ENCODE measurements at places on chromosomes 6 and 20. TPM values are rescaled to one million over a fixed set of nuclear protein-coding genes. Genes with fewer than 3 reads are reported as not detected.

DNA sequence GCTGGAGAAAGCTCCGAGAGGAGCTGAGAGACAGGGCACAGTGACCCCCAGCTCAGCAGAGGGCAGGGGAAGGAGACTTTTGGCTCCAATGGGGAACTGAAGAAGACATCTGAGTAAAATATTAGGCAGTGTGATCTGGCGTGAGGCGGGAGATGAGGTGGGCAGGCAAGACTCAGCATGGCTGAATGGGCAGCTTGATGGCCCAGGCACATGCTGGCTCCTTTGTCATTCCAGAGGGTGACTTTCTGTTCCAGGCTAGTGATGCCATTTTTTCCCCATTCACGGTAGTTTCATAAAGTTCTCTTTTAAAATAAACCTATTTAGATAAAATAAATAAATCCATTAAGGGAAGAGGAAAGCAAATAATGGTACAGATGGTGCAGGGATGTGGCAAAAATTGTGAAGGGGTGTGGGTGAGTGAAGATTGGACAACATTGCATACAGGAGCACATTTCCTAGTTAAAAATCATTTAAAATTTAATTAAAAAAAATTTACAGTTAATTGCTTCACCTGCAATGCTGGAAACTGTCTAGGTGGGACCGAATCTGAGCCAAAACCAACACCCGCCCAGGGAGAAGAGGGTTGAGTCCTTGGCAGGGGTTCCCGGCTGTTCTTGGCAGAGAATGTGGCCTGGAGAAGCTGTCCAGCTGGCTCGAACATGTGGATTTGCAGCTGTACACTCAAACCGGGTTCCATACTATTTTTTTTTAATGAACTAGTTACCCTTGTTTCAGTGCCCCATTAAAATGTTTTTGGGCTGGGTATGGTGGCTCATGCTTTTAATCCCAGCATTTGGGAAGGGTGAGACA lies 41.7 kb upstream of the PRELID3B start:
- no peak overlapping the region for H3K27ac ChIP-seq
- no peaks in the 10 kb centered on the region for H3K27me3 ChIP-seq
- no peak overlapping the region for H3K4me3 ChIP-seq

Gene MOXD1
- 16.9 TPM for total RNA-seq

DNA sequence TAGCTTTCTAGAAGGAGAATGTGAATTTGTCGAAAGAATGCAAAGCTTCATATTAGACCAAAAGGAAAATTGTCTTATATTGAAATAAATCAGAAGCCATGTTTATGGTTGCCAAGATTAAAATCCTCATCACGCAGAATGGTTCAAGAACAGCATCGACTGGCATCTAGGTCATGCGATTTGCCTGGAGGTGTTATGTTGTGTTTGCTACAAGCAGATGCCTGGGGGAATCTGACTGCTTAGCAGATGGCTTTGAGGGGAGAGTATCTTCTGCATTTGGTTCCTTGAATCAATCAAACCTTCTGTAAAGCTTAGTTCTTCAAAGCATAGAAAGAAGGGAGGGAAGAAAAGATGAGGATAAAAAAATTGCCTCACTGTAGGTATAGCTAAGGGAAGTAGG lies 585.8 kb downstream of the QKI start:
- no peaks in the 10 kb centered on the region for H3K36me3 ChIP-seq
- H3K4me1 ChIP-seq, result no peaks in the 10 kb centered on the region
- H3K27me3 ChIP-seq, result no peaks in the 10 kb centered on the region
- DNase-seq, result no peak
- no peak overlapping the region for H3K4me3 ChIP-seq

GRCh38 chr6:83885984-83886383 lies 26.5 kb downstream of the CYB5R4 start:
- H3K4me3 ChIP-seq, result no peak overlapping the region
- no peak for DNase-seq
- no peaks in the 10 kb centered on the region for H3K36me3 ChIP-seq
- no peak overlapping the region for H3K27ac ChIP-seq
- no peaks in the 10 kb centered on the region for H3K27me3 ChIP-seq

Gene PRSS16
- total RNA-seq, result 36.2 TPM

Gene ZNF217
- total RNA-seq, result 31.7 TPM

DNA sequence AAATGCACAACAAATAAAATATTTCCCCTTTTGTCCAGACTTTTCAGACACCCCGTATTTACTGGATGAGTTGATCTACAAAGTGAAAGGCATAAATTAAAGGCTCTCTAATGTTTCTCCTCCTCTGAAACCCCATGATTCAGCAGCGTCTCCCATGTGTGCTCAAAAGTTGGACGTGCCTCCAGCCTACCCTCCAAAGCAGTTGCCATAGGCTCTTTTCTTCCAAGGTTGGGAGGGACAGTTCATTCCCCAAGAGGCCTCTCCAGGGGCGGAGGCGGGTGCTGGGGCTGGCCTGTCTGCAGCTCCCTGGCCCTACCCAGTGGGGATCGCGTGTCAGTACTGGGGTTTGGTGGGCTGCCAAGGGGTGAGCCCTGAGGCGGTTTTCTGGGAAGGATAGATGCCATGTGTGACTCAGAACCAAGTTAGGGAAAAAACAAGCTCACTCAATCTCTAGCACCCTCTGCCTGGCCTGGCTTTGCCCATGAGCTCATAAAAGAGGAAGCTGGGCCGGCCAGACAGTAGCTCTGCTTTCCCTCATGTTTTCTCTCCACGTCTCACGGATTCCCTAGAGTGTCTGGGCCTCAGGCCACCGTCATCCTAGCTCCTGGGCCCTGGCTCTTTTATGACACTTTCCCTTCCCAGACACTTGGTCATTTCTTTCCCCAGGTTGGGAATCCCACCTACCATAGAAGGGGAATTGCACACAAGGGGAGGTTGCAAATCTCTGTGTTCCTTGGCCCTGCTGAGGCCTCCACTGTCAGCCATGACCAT lies 8.0 kb upstream of the IER3 start:
- peaks cover 54% of the 10 kb centered on the region for H3K4me1 ChIP-seq
- peak overlapping the region; percentile 91 for H3K27ac ChIP-seq
- no peak overlapping the region for H3K4me3 ChIP-seq
- H3K36me3 ChIP-seq, result no peaks in the 10 kb centered on the region

Gene SMPDL3A
- total RNA-seq, result 23.7 TPM

DNA sequence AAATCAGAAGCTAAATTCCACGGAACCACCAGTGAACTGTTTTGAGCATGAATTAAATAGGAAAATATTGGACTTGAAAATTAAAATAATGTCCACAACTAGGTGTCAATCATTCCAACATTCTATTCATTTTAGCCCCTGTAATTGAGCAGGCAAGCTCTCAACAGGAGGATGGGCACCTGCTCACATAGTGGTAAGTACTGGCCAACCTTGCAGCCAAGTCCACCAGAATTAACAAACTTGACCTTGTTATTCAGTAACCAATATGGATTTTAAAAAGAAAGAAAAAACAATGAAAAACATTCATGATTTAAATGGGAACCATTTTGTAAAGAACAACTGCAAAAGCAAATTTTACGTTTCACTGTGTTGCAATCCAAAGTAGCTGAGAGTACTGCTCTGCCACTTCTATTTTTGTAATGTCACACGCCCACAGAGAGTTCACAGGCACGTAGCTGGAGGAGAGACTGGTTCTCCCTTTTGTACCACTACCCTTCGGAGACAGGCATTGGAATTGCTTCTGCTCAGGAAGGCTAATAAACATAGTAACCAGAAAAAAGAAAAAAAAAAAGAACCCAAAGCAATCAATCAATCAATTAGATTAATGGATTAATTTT lies 75.2 kb upstream of the F13A1 start:
- H3K36me3 ChIP-seq, result no peaks in the 10 kb centered on the region
- H3K27ac ChIP-seq, result no peak overlapping the region
- no peak overlapping the region for H3K4me3 ChIP-seq
- H3K27me3 ChIP-seq, result no peaks in the 10 kb centered on the region

- H3K36me3 ChIP-seq, result no peaks in the 10 kb centered on the region
- H3K27me3 ChIP-seq, result no peaks in the 10 kb centered on the region
- no peaks in the 10 kb centered on the region for H3K4me1 ChIP-seq
- H3K4me3 ChIP-seq, result no peak overlapping the region
Observed at GRCh38 chr6:46052479-46052878, 36.8 kb upstream of the CLIC5 start.

DNA sequence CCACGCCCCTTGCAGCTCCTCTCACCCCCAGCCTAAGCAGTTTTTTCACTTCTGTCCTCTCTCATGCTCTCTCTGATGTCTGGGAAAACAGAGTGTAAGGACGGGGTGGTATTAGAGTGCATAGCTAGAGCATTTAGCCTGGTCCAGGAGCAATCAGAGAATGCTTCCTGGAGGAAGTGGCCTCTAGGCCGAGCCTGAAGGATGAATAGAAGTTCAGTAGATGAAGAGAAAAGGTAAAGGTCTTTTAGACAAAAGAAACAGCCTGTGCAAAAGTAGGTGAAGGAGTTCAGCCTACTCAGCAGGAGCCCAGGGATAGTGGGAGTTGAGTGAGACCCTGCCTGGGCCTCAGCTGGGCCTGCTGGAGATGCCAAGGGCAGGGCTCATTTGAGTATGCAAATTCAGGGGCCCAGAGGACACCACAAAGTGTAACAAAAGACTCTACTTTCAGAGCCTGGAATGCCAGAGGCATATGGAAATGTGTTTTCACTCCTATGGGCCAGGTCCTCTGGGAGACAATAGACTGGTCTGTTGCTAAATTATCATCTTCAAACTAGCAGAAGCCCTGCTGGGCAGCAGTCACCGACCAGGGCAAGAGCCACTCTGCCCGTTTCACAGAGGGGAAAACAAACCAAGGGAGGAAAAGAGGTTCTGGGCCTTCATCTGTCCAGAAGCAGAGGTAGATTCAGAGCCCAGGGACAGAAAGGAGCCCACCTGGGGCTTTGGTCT lies 19.7 kb upstream of the TM9SF4 start:
- H3K36me3 ChIP-seq, result no peaks in the 10 kb centered on the region
- no peak for DNase-seq
- H3K4me3 ChIP-seq, result no peak overlapping the region

Gene ZBTB46
- 5.5 TPM for total RNA-seq

GRCh38 chr6:219641-220198 lies 72.6 kb upstream of the DUSP22 start:
- H3K27me3 ChIP-seq, result peaks cover 4% of the 10 kb centered on the region
- no peaks in the 10 kb centered on the region for H3K4me1 ChIP-seq
- DNase-seq, result peak; percentile 43
- no peak overlapping the region for H3K27ac ChIP-seq
- H3K4me3 ChIP-seq, result no peak overlapping the region

GRCh38 chr20:50930976-50931305 lies 296 bp downstream of the ADNP start:
- H3K4me3 ChIP-seq, result peak overlapping the region; percentile 97
- H3K36me3 ChIP-seq, result peaks cover 12% of the 10 kb centered on the region
- H3K27me3 ChIP-seq, result no peaks in the 10 kb centered on the region
- DNase-seq, result no peak
- H3K27ac ChIP-seq, result peak overlapping the region; percentile 99

DNA sequence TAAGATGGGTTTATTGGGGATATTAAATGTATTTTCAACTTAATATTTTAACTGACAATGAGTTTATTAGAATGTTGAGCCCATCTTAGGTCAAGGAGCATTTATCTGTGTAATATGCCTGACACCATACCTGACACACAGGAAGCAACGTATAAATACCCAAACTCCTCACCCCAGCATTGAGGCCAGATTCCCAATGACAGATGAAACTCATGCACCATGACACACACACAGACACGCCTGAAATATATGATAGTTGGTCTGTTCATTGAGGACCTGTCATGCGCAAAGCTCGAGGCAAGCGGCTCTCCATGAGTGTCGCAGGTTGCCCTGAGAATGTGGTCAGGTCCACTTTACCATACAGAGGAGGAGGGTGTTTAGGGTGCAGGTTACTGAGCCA lies 64.1 kb downstream of the GFOD1 start:
- peak overlapping the region; percentile 87 for H3K27ac ChIP-seq
- DNase-seq, result no peak
- H3K27me3 ChIP-seq, result no peaks in the 10 kb centered on the region
- H3K4me1 ChIP-seq, result peaks cover 96% of the 10 kb centered on the region
- no peak overlapping the region for H3K4me3 ChIP-seq

Gene AKAP12
- total RNA-seq, result 110 TPM

Gene SLC17A2
- total RNA-seq, result not detected

GRCh38 chr6:12504325-12504966 lies 212.1 kb upstream of the PHACTR1 start:
- H3K4me3 ChIP-seq, result no peak overlapping the region
- no peaks in the 10 kb centered on the region for H3K4me1 ChIP-seq
- H3K36me3 ChIP-seq, result no peaks in the 10 kb centered on the region

GRCh38 chr20:42740226-42740870 lies 449.4 kb downstream of the PTPRT start:
- no peaks in the 10 kb centered on the region for H3K36me3 ChIP-seq
- H3K4me1 ChIP-seq, result no peaks in the 10 kb centered on the region
- DNase-seq, result peak; percentile 7
- no peak overlapping the region for H3K4me3 ChIP-seq

Gene KCNG1
- total RNA-seq, result not detected

- no peaks in the 10 kb centered on the region for H3K36me3 ChIP-seq
- H3K4me3 ChIP-seq, result no peak overlapping the region
- no peaks in the 10 kb centered on the region for H3K4me1 ChIP-seq
- no peak overlapping the region for H3K27ac ChIP-seq
Observed at GRCh38 chr6:21713481-21713880, 119.9 kb downstream of the SOX4 start.

Gene TRIM27
- total RNA-seq, result 59.8 TPM

DNA sequence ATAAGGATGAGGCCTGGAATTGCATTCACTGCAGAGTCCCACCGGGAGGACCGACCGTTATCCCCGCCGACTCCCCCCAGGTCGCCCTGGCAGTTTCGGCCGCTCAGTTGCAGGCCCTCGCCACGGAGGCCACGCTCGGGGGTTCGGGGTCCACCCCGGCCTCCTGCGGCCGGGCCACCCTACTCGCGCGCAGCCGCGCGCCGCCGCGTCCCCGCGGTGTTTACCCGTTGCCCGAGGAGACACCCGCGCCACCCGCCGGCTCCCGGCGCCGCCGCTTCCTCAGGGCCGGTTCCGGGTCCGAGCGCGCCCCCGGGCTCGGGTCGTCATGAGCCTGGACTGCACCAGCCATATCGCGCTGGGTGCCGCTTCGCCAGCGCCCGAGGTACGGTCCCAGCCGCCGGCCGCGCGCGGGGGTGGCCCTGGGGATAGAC lies at the start of gene CCDC170:
TSS of gene CCDC170 (plus strand) at position 214 of the 431 bp plus-strand sequence. CDS start at position 326, 112 bp downstream.
- peak within 1 kb of the TSS; percentile 34 for H3K27ac ChIP-seq
- peak; percentile 31 for DNase-seq
- H3K4me3 ChIP-seq, result peak within 1 kb of the TSS; percentile 85

Gene CCN6
- not detected for total RNA-seq

- H3K27ac ChIP-seq, result no peak overlapping the region
- no peaks in the 10 kb centered on the region for H3K4me1 ChIP-seq
Observed at GRCh38 chr6:48080227-48081009, 30.6 kb downstream of the PTCHD4 start.

DNA sequence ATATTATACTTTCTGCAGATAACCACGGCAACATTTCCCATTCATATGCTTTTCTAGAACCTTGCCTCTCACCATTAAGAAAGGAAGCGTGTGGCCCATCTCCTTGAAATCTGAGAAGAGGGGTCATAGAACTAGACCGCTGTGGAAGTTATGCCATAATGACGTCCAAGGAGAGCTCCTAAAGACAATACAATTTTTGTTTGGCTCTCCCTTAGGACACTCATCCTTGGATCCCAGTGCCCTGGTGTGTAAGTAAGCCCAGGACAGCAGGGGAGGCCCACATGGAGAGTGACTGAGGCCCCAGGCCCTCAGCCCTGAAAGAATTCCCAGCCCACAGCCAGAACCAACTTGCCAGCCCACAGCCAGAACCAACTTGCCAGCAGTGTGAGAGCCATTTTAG lies 379.6 kb downstream of the FOXA2 start:
- no peak overlapping the region for H3K27ac ChIP-seq
- DNase-seq, result no peak
- H3K27me3 ChIP-seq, result no peaks in the 10 kb centered on the region

Gene QKI
- 76.7 TPM for total RNA-seq

Gene TFAP2A
- not detected for total RNA-seq

GRCh38 chr6:168194732-168195567 lies 115.9 kb upstream of the FRMD1 start:
- H3K27ac ChIP-seq, result no peak overlapping the region
- H3K27me3 ChIP-seq, result no peaks in the 10 kb centered on the region
- H3K36me3 ChIP-seq, result no peaks in the 10 kb centered on the region
- H3K4me1 ChIP-seq, result peaks cover 8% of the 10 kb centered on the region
- H3K4me3 ChIP-seq, result no peak overlapping the region

Measured in stomach (tissue), 19 donors.